ENCODE measurements at places on chromosomes 11 and 22.

- DNase-seq, result no peak
Observed at GRCh38 chr11:64572143-64572542, 18.9 kb upstream of the SLC22A12 start.

GRCh38 chr11:35888961-35889360, 54.9 kb upstream of the LDLRAD3 start:
- DNase-seq, result no peak

DNA sequence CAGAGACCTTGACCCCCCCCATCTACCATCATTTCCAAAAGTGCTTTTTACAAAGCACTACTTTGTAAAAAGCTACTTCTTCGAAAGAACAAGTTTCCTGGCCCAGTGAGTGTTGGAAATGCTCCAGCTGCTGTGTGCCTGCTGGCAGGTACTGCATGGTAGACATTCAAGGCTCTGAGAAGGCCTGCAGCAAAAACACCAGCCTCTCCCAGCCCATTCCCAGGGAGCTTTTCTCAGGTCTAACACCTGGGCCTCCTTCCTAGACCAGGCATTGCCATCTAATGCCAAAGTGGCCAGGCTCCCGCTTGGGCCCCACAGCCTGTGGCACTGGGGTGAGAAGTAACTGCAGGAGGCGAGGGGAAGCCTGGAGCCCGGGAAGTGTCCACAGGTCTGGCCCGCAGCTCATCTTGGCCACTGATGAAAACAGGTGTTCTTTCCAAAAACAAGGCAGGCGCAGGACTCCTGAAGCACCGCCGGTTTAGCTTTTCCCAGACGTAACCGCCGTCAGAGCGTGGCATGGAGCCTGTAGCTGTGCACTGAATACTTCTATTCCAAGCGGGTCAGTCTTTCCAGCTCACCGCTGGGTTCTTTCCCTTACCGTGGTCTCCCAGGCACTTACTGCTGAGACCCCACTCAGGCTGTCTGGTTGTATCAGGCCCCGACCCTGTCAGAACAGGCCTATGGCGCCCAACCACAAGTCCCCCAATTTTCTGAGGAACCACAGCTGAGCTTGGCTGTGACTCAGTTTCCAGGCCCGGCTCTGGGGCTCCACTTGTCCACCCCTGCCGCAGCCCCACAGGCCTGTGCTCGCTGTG, 1.2 kb upstream of the TCIRG1 start:
- no peak for DNase-seq

GRCh38 chr11:115769891-115770290, 265.7 kb upstream of the CADM1 start:
- DNase-seq, result no peak

- DNase-seq, result no peak
Observed at GRCh38 chr11:1473786-1474185, 12.8 kb downstream of the MOB2 start.

Data from Daoy (cell line).